ENCODE measurements at places on chromosomes 5 and 9.

GRCh38 chr9:9352877-9353481 is 1259.8 kb downstream of the PTPRD start:
- DNase-seq = no peak

GRCh38 chr9:75889577-75889976 is 896 bp upstream of the PCSK5 start:
- no peak for DNase-seq

DNA sequence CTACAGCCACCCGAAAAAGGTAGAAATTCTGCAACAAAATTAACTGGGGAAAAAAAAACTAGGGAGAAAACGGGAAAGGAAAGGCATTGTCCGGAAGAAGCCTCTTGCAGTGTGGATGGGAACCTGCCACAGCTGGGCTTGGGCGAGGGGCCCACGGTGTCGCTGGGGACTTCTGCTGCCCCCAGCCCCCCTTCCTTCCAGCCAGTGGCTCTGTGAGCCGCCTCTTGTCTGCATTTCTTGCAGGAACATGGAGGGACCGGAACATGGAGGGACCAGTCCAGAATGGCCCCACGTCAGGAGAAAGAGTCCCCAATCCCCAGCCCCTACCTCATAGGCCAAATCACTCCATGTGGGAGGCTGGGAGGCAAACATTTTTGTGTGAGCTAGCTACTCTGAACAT is 36.9 kb upstream of the EXOC3 start:
- no peak for DNase-seq

DNA sequence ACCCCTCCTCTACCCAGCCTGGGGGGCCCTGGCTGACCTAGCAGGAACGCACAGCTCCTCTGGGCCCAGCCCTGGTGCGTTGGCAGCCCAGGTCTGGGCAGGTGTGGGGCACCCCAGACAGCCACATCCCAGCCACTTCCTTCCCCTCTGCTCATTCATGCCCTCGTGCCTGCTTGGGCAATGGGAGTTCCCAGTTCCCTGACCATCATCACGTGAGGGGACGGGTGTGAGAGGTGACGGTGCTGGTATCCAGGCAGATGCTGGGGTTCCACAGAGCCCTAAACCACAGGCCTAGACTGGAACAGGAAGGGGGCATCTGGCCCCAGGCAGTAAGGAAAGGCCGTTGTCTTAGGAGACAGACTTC is 8.4 kb downstream of the RALGDS start:
- DNase-seq = no peak

- DNase-seq = no peak
Measured at GRCh38 chr5:868428-869135, 17.8 kb upstream of the ZDHHC11 start.

- no peak for DNase-seq
Measured at GRCh38 chr5:8012131-8012977, 143.4 kb downstream of the MTRR start.

- DNase-seq = no peak
Measured at GRCh38 chr5:102893942-102894341, 138.8 kb downstream of the PAM start.

DNA sequence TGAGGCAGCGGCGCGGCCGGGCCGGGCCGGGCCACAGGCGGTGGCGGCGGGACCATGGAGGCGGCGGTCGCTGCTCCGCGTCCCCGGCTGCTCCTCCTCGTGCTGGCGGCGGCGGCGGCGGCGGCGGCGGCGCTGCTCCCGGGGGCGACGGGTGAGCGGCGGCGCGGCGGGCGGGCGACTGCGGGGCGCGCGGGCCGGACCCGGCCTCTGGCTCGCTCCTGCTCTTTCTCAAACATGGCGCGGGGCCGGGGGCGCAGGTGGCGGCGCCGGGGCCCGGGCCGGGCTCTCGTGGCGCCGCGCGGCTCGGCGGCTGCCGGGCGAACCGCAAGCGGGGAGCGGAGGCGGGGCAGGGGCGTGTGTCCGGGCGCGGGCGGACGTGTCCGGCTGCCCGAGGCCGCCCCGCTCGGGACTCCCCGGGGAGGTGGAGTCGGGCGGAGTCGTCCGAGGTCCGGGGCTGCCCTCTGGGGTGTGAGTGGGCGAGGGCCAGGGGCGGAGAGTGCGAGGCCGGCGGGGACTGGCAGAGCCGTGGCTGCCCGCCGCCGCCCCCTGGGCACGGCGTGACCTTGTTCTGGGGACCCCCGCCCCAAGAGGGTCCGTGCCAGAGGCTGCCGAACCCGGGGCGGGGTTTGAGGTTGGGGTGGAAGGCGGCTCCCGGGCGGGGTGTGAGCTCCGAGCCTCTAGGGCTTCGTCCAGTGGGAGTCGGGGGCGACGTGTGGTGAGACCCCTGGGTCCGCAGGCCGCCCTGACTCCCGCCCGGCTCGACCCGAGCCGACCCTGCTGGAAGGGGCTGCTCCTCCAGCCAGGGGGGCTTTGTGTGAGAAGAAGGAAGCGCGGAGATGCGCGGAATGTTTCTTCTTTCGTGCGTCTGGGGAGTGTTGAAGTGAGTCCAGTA is 485 bp downstream of the TGFBR1 start:
- DNase-seq = no peak

- DNase-seq = no peak
Measured at GRCh38 chr5:31504529-31504928, 27.4 kb downstream of the DROSHA start.

GRCh38 chr5:156219483-156220005 is 107.4 kb upstream of the SGCD start:
- no peak for DNase-seq
